ENCODE measurements at places on chromosomes 12 and 14.

- no peak for DNase-seq
Measured at GRCh38 chr12:32876004-32876403, 20.6 kb downstream of the PKP2 start.

DNA sequence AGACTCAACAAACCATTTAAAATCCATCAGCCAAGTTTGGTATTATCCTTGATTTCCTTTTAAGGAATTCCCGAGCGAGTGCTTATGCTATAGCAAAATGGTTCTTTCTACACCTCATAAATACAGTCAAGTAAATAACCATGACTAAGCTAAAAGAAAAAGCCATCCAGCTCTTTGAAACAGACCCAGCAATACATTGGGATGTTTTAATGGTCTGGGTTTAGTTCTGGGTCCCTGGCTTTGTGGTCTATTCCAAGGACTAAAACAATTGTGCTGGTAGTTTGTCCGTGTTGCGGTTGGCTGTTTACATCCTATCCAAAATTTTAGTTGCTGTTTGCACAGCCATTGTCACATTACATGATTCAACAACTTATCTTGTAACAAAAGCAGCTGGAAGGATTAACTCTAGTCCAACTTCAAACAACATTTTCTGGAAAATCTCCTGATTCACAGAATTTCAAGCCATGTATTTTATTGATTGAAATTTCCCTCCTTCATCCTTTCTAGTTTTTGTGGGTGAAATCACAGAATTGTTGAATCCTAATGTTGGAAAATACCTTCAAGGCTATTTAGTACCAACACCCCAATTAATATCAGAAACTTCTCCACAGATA lies 19.6 kb downstream of the KLRB1 start:
- DNase-seq: no peak

DNA sequence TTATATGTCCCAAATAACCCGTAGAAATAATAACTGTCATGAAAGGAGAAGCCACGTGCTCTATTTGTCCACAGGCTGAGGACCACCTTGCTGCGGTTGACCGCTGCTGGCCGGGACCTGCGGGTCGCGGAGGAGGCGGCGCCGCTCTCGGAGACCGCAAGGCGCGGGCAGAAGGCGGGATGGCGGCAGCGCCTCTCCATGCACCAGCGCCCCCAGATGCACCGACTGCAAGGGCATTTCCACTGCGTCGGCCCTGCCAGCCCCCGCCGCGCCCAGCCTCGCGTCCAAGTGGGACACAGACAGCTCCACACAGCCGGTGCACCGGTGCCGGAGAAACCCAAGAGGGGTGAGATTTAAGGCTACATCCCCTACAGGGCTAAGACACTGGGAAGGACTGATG lies 21.0 kb downstream of the RPGRIP1 start:
- no peak for DNase-seq

- DNase-seq: no peak
Measured at GRCh38 chr12:7650091-7650490, 15.6 kb downstream of the APOBEC1 start.

DNA sequence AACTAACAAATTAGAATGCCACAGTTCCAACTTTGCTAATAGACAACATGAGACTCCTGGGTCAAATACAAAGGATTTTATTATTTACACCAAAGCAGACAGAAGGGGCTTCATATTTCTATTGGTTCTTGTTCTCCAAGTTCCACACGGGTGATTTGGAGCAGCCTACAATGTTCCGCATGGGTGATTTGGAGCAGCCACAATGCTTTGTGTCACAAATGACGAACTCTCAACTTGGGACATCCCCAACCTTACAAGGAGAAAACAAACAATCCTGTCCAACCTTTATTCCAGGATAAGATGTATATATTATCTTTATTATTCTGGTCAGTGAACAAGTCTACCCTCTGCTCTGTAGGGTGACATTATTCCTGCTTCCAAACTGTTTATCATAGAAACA lies 694.3 kb upstream of the MGAT4C start:
- DNase-seq: peak; percentile 78

- no peak for DNase-seq
Measured at GRCh38 chr14:71203306-71203705, 296.0 kb downstream of the PCNX1 start.

GRCh38 chr12:30191696-30192455 lies 408.1 kb upstream of the TMTC1 start:
- no peak for DNase-seq

DNA sequence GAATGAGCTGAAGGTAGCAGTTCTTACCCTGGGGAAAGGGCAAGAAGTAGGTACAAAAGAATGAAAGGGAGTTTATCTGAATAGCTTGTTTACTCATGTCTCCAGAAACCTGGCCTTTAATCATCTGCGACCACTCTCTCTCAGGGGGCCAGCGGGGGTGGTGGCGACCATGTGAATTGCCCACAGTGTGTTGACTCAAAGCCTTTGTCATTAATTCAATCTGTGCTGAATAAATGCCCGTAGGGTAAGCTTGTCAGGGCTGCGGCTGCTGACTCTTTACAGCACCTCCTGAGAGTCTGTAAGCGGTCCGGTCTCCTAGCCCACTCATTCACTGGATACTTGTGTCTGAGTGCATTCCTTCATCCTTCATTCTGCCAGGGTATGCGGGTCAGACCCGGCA lies 874.4 kb downstream of the SLC6A15 start:
- DNase-seq: no peak

- DNase-seq: no peak
Measured at GRCh38 chr14:63470962-63471793, 72.0 kb downstream of the PPP2R5E start.

- DNase-seq: no peak
Measured at GRCh38 chr12:114025935-114026334, 59.8 kb upstream of the RBM19 start.

DNA sequence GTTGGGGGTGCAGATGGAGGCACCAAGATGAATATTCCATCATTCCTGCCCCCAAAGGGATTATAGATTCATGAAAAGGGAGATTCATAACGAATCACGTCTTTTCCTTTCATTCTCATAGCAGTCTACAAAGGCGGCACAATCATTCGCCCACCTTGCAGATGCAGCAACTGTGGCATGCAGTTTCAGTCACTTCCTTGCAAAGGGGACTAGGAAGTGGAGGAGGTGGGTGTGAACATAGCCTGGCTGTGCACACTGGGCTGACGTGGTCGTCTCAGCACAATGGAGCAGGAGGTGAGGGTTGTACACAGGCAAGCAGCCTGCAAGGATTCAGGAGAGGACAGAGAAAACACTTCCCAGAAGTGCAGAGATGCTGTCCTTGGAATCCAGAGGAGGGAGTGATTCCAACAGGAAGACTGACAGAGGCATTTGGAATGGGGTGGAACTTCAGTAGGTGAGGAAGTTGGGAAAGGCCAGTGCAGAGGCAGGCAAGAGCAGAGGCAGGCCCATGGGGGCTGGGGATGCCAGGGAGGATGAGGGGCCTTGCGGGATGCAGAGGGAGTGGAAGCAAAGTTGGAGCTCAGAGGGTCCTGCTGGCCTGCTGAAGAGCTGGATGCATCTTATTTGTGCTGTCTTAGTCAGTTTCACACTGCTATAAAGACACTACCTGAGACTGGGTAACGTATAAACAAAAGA lies 21.9 kb upstream of the PPP2R5C start:
- no peak for DNase-seq

DNA sequence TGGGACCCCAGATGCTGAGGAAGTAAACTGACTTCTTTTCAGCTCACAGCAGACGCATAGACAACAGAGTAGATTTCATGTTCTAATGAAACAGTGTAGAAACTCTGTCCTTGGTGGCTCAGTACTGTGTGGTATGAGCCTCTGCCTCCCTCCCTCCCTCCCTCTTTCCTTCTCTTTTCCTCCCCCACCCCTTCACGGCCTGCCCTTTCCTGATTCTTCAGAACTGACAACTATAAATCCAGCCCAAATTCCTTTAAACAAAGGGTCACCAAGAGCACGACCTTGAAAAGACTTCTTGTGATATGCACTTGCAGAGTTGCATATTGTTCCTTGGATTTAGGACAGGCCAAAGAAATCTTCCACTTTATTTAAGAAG lies 164.0 kb downstream of the ETV6 start:
- DNase-seq: no peak

- peak; percentile 74 for DNase-seq
Measured at GRCh38 chr14:58426670-58427280, 556 bp downstream of the TIMM9 start.

- no peak for DNase-seq
Measured at GRCh38 chr14:76012354-76012753, 26.8 kb downstream of the IFT43 start.

DNA sequence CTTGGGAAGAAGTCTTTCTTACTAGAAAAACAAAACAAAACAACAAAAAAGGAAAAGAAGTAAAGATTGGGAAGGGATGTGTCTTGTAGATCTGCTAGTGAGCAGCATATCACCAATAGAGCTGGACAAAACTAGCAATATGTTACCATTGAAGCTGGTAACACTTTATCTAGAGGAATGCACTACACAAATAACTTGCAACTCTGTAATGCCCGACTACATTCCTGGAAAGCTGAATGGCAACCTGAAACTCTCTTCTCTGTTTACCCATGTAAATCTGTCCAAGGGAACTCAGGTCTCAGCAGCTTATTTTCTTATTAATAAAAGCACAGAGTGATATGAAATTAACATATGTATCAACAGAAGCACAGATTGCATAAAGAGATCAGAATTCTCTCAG lies 624.4 kb downstream of the KCNH5 start:
- no peak for DNase-seq

GRCh38 chr12:2291182-2291832 lies 238.5 kb downstream of the CACNA1C start:
- no peak for DNase-seq

DNA sequence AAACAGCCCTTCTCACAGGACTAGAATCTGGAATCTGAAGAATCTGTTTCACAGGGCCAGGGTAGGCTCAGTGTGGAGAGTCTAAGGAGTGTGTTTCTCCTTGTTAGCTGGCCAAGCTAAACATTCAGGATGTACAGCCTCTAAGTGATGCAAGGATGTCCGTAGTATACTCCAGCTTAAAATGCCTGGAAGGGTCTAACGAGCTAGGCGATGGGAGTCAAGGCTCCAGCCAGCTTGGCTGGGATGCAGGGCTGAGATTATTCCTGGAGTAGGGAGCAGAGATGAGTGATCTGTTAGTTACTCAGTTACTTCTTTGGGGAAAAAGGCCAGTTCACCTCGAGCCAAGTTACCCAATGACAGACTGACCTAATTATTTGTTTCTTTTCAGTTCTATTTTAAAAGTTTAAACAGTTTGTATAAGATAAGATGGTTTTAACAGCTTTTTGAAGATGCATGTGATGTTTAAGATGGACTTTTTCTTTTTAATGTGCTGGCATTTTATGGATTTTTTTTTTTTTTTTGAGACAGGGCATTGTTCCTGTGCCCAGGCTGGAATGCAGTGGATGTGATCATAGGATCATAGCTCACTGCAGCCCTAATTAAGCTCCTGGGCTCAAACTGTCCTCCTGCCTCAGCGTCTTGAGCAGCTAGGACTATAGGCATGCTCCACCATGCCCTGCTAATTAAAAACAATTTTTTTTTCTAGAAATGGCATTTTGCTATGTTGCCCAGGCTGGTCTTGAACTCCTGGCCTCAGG lies 41.1 kb downstream of the SYNE2 start:
- peak; percentile 20 for DNase-seq

GRCh38 chr14:44863271-44863670 lies 98.5 kb downstream of the KLHL28 start:
- no peak for DNase-seq

DNA sequence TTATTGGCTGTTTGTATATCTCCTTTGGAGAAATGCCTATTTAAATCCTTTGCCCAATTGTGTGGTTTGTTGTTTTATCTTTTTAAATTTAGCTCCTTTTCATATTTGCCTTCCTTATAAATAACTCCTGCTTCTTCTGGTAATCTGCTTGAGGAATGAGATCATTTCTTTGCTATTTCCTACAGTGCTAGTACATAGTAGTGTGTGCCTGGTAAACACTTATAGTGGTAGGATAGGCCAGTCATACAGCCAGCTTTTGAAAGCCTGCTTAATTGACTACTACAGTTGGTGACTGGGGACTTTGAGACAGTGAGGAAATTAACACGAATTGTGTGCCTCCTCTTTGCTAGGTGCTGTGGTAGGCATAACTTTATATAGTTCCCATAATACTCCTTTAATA lies 68.7 kb downstream of the BORCS5 start:
- DNase-seq: no peak

GRCh38 chr12:112096667-112097066 lies 11.9 kb downstream of the NAA25 start:
- no peak for DNase-seq

DNA sequence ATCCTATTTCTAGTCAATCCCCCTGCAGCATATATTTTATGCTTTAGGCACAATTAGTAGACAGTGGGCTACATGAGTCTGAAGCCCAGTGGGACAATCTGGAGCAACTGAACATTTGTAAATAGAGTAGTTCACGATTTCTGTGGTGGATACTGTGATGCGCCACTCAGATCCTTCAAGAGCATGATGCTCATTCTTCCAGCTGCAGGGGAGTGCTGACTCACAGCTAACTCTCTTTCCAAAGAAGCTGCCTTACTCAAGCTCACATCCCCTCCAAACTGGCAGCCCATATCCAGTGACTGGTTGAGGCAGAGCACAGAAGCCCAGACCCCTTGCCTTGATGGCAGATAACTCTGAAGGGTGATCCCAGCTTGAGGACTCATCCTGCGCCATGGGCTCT lies 224.2 kb upstream of the EEA1 start:
- DNase-seq: no peak

- no peak for DNase-seq
Measured at GRCh38 chr12:93191423-93191822, 186.3 kb upstream of the NUDT4 start.

- no peak for DNase-seq
Measured at GRCh38 chr12:131323879-131324278, 370.2 kb downstream of the ADGRD1 start.

DNA sequence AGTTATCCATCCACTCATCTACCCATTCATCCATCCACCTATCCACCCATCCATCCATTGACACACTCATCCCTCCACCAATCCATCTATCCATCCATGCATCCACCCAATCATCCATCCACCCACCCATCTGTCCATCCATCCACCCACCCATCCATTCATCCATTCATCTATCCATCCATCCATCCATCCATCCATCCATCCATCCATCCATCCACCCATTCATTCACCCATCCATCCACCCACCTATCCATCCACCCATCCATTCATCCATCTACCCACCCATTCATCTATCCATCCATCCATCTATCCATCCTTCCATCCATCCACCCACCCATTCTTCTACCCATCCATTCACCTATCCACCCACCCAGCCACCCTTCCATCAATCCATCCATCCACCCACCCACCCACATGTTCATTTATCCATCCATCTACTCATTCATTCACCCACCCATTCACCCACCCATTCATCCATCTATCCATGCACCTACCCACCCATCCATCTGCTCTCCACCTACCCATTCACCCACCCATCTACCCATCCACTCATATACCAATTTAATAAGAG lies 193.8 kb upstream of the ARID2 start:
- no peak for DNase-seq

GRCh38 chr12:20269337-20270067 lies 98.8 kb upstream of the PDE3A start:
- DNase-seq: no peak
